ENCODE measurements at places on chromosomes 11 and 22. TPM values are rescaled to one million over a fixed set of nuclear protein-coding genes. Genes with fewer than 3 reads are reported as not detected.
A peak's percentile ranks its signal among the peaks of the same experiment; 100 is the strongest.

DNA sequence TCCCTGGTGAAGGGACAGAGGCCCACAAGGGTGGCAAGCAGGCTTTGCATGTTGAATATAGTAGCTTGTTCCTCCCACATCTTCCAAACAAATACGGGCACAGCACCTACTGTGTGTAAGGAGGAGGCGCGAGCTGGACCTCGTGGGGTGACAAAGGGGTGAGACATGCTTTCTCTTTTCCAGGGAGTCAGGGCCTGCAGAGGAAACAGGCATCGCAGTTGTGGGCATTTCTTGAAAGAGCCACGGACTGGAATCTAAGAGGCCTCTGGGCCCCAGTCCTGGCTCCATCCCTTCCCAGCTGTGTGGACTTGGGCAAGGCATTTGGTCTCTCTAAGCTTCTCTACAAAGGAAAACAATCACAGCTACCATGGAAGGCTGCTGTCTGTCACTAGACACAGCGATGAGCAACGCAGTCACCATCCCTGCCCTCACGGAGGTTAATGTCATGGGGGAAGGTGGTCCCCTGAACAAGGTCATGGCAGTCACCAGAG is 13.0 kb upstream of the CDC42EP1 start:
- no peak for DNase-seq
- no peak overlapping the region for H3K4me3 ChIP-seq
- no peak overlapping the region for H3K27ac ChIP-seq
- no peaks in the 10 kb centered on the region for H3K36me3 ChIP-seq
- peaks cover 3% of the 10 kb centered on the region for H3K4me1 ChIP-seq

GRCh38 chr22:23216461-23217170 is 36.3 kb downstream of the BCR start:
- DNase-seq = no peak
- peaks cover 91% of the 10 kb centered on the region for H3K4me1 ChIP-seq
- peaks cover 2% of the 10 kb centered on the region for H3K27me3 ChIP-seq
- H3K4me3 ChIP-seq = peak overlapping the region; percentile 46

- no peak for DNase-seq
- H3K4me1 ChIP-seq = peaks cover 73% of the 10 kb centered on the region
These were observed 6.1 kb upstream of the SSTR3 start for GRCh38 chr22:37218399-37218770.

DNA sequence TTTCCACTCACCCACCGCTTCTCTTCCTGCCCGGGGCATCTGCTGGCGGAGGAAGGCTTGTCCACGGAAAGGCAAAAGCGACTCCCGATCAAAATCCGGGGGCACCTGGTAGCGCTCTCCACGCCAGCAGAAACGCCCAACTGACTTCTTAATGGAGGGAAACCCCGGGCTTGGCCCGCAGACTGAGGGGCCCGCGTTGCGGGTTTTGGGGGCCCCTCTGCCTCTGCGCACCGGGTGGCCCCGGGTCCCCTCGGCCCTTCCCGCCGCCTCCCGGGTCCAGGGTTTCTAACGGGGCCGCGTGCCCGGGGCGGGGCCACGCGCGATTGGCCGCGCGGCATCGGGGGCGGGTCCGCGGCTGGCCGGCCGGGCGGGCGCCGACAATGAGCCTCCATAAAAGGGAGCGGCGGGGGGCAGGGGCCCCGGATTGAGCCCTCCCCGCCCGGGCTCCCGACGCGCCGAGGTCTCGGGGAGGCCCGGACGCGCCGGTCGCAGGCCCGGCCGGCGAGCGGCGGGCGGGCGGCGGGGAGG is at the start of gene SPINDOC:
TSS of gene SPINDOC (plus strand) at position 422 of the 528 bp plus-strand sequence. CDS start 231 bp downstream, outside the sequence.
- DNase-seq = peak; percentile 77
- no peaks in the 10 kb centered on the region for H3K27me3 ChIP-seq
- H3K4me3 ChIP-seq = peak within 1 kb of the TSS; percentile 85
- peaks cover 21% of the 10 kb centered on the region for H3K4me1 ChIP-seq

DNA sequence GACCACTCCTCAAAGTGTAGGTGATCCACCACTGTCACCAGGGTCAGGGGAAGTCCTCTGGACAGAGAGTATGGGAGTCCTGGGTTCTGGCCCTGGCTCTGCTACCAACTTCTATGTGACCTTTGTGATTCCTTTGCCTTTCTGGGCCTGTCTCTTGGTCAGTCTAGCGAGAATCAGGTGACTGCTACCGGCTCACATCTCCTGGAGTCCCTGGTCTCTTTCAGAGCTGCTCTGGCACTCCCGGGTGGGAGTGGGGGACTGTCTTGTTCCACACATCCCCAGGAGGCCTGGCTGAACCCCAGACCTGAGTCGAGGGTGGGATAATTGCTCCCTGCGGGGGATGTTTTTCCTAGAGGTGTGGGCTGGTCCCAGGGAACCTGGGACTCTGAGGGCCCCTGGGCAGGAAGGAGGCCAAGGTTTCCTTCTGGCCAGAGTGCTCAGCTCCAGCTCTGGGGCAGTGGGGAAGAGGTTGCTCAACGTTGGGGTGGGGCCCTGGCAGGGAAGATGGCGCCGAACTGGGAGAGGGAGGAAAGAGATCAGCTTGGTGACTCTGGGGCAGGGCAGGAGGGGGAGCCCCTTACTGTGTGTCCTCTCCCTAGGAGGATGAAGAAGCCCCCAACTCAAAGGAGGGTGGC is 2.1 kb downstream of the SOX10 start:
- no peak overlapping the region for H3K4me3 ChIP-seq
- no peaks in the 10 kb centered on the region for H3K4me1 ChIP-seq

GRCh38 chr11:114050258-114050927 is 9.1 kb upstream of the ZBTB16 start:
- H3K36me3 ChIP-seq = no peaks in the 10 kb centered on the region
- H3K27ac ChIP-seq = no peak overlapping the region
- peaks cover 30% of the 10 kb centered on the region for H3K27me3 ChIP-seq
- H3K4me1 ChIP-seq = no peaks in the 10 kb centered on the region
- no peak overlapping the region for H3K4me3 ChIP-seq

- DNase-seq = no peak
- peaks cover 6% of the 10 kb centered on the region for H3K36me3 ChIP-seq
- no peaks in the 10 kb centered on the region for H3K27me3 ChIP-seq
- peak overlapping the region; percentile 94 for H3K4me3 ChIP-seq
- peak overlapping the region; percentile 86 for H3K27ac ChIP-seq
These were observed 1.0 kb downstream of the RTN3 start for GRCh38 chr11:63682066-63683021.

The CD3E gene
- 0.59 TPM for total RNA-seq

The TMEM151A gene
- total RNA-seq = not detected

Measured in activated B cell treated with CpG ODN at 0.5 μM for 24 hours (primary cell).